ENCODE measurements at places on chromosomes 3 and 15.

- no peak for DNase-seq
Measured at GRCh38 chr3:46296826-46297225, 54.6 kb downstream of the CCR3 start.

DNA sequence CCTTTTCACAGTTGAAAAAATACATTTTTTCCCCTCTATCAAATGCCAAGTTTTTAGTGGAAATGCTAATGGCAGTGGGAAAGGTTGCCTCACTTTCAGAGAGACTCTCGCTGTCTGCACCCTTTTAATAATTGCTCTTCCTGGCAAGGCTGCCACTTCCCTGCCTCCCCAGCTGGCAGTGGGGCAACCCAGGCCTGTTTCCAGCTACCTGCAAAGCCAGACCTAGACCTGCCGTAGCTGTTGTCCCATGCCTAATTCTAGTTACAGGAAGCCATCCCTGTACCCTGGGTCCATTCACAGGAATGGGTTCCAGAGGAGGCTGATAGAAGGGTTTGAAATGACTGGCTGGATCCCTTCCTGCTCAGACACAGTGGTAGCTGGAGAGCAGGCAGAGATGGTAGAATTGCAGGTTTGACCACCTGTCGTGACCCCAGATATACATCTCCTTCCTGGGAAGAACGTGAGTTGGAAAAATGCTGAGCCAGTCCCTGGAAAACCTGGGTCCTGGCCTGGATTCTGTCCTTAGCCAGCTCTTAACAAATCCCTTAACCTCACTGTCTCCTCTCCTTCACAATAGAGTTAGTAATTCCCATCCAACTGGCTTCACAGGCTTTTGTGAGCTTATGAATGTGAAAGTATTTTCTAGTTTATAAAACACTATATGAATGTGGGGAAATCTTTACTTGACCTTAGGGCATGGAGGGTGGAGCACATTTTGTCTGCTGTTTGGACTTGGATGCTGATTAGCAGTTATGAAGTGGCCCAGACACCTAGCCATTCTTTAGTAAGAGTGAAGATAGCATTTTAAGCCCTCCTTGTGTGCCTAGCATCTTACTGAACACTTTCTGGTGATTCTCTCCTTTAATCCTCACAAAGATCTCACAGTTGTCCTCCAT, 12.9 kb upstream of the ALPK3 start:
- DNase-seq = no peak

- DNase-seq = peak; percentile 46
Measured at GRCh38 chr15:40826423-40827075, 2.0 kb downstream of the PPP1R14D start.

DNA sequence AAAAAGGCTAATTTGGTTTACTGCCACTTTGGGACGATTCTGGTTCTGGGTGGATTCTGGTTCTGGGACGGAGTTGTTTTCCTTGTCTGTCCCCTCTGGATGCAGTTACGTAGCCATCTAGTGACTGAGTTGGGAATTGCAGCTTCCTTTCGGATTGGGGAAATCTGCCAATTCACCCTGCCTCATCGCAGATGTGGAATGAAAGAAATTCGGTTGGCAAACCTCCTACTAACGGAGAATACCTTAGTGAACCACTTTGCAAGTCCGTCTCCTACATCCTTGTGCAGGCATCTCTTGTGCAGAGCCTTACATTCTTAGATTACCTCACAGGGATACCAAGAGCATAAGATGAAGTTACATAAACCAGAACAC, 31.5 kb upstream of the AP4E1 start:
- DNase-seq = peak; percentile 94

DNA sequence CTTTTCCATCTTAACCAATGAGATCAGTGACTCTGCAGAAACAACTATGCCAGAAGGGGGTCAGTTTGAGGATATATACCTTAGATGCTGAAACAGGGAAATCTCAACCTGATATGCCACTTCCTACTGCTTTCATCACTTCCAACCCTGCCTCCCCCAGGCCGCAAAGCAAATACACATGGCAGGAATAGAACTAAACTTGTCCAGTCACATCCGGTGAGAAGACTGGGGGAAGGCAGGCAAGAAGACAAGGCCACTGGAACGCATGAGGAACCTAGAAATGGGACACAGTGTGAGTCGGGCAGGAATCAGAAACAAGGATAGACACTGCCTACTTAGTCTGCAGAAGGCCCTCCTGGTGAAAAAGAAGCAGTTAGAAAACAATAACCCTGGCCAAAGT, 90.6 kb downstream of the MYO5A start:
- no peak for DNase-seq

DNA sequence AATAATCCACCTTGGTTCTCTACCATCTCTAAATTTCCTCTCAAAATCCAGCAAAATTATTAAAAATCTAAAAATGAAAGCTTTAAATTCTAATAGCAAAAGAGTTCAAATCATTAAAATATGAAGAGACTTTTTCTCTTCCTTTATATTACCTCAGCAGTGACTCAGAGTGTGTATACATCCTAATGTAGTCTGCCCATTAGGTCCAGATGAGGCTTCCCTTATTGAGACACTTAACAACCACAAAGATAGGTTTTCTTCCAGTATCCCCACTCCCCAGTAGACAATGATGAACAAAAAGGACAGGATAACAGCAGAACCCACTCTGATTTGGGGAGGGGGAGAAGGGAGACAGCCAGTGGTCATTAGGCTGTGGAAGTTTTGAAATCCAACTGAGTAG, 61.5 kb upstream of the DCBLD2 start:
- no peak for DNase-seq

- DNase-seq = no peak
Measured at GRCh38 chr15:90044191-90044590, 43.1 kb downstream of the ZNF710 start.

- DNase-seq = no peak
Measured at GRCh38 chr3:153503873-153504272, 341.8 kb downstream of the RAP2B start.

DNA sequence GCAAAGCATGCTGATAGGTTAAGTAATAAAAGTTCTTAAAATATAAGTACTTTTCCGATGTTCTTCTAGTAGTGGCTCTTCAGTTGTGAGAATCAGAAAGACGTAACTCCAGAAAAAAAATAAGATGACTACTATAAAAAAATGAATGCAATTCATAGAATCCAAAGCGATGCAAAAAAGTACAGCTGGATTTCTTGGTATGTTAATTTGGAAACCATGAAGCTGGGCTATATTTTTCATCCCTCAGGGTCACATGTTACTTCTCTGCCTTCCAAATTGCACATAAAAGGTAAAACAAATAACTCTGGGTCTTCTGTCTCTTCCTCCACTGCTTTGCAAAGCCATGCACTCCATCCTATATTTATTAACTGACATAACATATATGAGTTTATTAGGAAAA, 843.9 kb upstream of the DPPA4 start:
- no peak for DNase-seq

GRCh38 chr3:108130701-108131474, 40.1 kb upstream of the CD47 start:
- DNase-seq = peak; percentile 51

DNA sequence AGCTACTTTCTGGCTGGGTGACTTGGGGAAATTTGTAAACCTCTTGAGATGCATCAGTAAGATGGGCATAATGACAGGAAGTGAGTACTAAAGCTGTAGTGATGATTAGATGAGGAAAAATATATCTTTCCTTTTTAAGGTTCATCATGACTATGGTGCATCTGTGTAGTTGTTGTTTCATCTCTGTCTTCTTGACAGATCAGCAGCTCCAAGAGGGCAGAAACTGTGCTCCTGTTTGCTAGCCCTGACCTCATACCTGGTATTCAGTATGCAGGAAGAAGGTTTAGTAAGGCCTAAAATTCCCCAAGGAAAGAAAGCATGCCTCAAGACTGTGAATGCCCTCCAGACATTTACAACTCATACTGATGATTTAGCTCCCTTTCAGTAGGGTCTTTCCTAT, 82.5 kb upstream of the PSMD6 start:
- no peak for DNase-seq

DNA sequence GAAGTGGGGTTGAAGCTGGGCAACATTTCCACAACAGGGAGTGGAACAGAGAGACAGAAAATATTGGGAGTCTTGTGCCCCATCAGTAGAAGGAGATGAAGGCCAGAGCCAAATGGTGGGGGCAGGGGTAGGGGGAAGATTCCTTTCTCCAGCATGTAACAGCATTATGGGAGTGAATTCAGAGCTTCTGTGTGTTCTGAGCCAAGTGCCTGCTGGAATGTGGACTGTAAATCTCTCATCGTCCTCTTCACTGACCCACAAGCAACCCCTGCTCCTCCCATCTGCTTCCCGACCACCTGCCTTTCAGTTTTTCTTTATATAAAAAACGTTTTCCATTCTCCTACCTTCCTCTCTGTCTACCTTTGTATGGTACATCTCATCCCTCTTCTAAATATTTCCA, 344.2 kb upstream of the TPRG1 start:
- no peak for DNase-seq

GRCh38 chr3:102599819-102600576, 165.2 kb downstream of the ZPLD1 start:
- no peak for DNase-seq

GRCh38 chr15:52609593-52609992, 40.8 kb upstream of the ARPP19 start:
- no peak for DNase-seq

- no peak for DNase-seq
Measured at GRCh38 chr3:59774000-59774399, 724.2 kb upstream of the CFAP20DC start.

DNA sequence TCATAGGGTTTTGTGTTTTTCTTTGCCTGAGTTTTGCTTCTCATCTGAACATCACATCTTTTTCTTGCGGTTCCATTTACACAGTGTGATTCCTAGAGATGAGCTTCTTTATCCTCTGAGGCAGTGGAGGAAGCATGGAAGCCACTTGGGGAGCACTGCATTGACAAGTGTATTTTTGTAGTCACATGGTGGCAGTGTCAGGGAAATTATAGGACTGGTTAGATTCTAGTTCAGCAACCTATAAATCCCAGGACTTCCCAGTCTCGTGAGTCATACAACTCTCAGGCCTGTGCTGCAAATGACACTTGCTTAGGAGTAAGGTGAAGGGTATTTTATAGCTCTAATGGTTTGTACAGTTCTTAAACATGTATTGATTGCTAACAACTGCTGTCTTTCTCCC, 58.4 kb downstream of the RBM6 start:
- peak; percentile 12 for DNase-seq

DNA sequence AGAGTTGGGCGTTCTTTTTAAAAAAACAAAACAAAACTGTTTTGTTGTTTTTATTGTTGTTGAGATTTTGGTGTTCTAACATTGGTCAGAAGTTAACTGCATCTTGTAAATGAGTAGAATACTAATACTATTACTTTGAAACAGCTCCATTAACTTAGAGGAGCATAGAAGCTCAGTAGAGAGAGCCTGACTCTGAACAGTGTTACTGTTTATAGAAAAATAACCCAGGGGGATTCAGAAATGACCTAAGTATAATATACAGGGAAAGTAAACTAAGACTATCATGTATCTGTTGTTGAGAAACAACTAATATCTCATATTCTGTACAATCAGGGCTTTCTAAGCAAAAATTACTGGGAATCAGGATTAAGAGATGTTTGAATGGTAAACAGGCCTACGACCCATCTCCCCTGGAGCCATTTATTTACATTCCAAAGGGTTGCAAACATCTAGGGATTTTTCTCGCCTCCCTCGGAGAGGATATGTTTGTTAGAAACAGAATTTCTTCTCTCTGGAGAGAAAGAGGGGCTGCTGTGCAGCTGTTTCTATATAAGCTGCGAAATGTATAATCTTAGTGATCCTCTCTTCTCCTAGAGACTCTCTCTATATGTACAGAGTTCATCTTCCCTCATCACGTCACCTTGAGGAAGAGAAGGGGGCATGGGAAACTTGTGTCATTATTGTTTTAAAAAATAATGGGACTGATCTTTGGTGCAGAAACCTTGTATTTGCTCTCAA, 827.5 kb upstream of the DPPA4 start:
- DNase-seq = no peak

DNA sequence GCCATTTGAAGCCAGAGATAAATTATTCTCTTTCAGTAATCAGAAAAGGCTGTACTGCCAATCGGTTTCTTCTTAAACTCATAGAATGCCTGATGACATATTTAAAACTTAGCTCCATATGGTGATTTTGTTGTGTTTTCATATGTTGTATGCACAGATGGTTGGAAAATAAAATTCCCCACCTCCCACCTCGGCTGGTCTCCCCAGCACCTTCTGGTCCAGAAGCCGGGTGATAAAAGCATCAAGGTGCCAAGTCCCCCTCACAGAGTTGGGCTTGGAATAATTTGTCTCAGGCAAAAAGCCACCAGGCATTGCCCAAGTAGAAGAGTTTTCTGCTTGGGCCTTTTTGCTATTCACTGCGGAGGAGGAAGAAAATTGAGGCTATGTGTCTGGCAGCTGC, 18.4 kb downstream of the LARS2 start:
- DNase-seq = no peak

DNA sequence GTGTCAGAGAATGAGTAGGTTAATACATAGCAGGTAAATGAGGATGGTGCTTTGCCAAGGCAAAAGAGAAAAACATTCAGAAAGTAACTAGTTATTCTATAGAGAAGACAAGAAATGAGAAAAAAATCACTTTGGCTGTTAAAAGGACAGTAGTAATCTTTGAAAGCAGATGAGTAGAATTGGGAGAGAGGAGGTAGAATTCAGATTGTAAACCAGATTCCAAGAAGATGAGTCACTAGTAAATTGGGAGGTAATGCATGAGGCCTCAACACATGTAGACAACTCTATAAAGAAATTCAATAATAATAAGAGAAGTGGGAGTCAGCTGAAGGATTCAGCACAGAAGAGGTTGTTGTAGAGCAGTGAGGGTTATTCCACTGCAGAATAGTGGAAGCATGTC, 81.4 kb downstream of the MBNL1 start:
- no peak for DNase-seq

DNA sequence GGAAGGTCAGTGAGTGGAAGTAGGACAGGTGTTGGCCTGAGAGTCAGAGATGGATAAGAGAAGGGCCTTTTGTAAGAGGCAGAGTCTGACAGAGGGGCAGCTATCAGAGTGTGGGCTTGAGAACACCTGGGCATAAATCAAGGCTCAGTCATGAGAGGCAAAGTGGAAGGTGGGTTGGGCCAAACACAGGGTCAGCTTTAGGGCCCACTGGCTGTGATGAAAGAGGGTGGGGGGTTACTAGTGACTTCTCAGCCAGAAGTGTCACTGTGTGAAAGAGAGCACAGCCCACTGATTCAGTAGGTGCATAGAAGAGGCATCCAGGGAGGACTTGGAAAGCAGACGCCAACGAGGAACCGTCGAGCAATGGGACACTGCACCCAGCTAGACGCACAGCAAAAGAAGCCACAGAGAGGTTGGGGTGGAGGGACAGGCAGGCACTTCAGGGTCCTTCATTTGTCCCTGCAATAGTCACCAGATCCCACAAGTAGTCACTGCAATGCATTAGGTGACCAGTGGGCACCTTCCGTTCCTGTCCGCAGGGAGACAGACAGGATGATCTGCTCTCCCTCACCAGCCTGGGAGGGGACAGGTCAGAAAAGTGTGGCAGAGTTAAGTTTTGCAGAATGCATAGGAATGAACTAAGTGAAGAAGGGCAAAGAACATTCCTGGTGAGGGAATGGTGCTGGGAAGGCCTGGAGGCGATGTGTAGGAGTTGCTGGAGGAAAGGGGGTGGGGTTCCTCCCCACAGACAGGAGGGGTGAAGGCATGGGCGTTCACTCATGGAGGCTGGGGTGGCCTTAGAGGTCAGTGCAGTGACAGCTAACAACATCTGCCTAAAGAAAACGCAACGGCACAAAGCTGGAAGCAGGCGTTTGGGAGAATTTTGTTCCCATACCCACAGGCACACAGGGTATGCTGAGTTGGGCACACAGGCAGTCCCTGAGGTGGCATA, 36.3 kb downstream of the MESD start:
- DNase-seq = no peak

Measured in astrocyte of the cerebellum (primary cell).